ENCODE measurements at places on chromosomes 11 and 22.

DNA sequence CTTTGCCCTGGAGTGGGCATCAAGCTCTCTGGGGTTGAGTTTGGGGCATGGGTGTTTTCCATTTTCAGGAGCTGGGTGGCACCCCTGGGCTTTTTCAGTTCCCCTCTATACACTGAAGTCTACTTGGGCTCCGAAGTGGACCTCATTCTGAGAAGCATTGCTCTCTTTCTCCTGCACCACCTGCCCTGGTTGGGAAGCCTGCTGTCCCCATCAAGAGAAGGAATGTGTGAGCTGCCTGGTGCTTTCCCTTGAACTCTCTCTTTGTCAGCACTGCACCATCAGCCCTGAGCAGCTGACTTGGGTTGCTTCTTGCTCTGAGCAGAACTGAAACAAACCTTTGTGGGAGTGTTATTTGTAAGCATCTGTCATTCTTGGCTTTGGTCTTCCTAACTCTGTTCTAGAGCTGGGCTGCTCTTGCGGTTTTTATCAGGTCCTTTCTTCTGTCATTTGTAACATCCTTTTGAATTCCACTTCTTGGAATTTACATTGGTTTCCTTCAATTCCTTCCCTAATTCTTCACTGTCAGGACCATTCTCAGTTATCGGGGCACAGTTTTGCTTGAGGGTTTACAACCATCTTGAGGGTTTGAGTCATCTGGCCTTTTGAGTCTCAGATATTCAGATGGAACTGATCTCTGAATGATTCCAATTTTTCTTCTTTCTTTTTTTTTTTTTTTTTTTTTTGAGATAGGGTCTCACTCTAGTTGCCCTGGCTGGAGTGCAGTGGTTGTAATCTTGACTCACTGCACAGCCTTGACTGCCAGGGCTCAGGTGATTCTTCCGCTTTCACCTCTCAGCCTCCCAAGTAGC, 20.5 kb downstream of the UBE2L3 start:
- no peak for DNase-seq

DNA sequence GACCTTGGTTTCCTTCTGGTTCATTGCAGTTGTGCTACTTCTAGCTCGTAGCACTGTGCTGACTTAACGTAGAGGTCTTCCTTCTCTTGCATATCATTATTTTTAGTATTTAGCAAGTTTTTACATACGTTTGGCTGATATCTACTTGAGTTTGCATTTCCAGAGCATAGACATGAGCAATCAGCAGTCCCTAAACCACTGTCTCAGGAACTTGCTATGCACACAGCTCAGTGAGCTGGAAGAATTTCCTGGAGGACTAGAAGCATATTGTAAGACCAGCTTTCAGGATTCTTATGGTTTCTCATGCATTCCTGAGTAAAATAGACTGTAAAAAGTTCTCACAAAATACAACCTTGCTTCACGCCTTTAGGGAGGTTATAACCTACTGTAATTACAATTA, 226.7 kb upstream of the PDGFD start:
- DNase-seq = no peak

GRCh38 chr11:56522008-56522407, 21.0 kb downstream of the OR5M11 start:
- no peak for DNase-seq

DNA sequence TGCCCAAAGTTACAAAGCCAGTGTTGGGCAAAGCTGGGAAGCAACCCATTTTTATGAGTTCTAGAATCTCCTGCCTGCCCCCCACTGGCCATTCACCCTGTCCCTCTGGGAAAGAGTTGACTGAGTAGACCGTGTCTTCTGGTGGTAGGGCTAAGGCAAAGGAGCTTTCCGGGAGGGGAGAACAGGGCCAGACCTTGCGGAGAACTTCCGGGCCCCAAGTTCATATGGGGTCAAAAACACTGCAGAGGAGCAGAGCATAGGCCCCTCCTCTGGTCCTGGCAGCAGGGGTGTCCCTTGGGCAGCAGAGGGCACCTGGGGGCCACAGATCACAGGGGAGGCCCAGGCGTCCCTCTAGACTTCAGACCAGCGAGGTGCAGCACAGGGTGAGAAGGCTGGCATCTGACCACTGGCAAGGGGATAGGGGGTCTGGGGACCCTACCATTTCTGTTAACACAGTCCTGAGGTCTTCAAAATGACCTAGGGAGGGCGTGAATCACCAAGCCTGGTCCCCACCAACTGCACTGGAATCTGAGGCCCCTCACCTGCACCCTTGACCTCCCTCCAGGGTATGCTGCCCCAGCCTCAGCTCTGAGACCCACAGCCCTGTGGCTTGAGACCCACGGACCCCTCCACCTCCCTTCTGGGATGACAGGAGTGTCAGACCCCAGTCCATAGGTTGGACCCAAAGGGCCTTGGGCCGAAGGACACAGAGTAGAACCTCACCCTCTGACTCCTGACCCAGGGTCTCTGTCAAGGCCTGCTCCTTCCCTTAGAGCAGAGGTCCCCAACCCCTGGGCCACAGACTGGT, 1.3 kb upstream of the ARAP1 start:
- no peak for DNase-seq

GRCh38 chr11:130390071-130390758, 38.2 kb downstream of the ADAMTS8 start:
- DNase-seq = peak; percentile 27

DNA sequence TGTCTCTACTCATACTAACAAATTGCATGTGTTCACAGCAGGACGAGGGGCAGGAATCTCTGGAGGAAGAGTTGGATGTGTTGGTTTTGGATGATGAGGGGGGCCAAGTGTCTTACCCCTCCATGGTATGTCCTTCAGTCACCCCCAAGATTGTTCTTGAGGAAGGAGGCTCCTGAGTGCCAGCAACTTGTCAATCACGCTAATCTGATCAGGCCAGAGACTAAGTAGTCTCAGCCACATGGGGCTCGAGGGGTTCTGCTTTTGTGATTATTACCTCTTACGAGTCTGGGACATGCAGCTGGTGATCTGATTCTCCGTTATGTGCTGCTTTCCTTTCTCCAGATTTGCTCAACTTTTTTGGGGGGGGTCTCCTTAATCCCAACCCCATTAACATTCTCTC, 54.3 kb downstream of the CTNND1 start:
- no peak for DNase-seq

GRCh38 chr11:103652013-103652412, 384.4 kb upstream of the DDI1 start:
- no peak for DNase-seq

DNA sequence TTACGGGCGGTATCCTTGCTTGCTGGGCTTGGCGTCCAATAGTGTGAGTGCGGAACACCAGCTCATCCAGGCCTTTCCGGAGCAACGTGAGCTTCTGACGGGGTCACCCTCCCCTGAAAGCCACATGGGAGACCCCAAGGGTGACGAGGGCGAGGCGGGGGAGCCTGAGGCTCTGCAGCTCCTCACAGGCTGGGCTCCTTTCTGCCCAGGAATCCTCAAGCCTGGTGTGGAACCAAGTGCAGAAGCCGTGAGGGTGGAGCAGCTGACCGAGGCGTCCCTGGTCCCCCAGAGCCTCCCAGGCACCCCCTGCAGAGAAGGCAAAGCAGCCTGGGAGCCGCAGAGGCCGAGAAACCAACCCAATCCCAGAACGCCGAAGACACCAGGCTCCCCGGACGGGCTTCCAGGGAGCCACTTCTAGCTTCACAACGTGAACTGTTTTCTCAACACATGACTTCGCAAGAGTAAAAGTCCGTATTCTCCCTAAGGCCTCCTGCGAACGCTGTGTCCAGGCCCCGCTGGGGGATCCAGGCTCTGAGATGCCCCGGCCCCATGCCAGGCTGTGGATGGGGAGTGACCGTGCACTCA, 530.3 kb downstream of the BRD1 start:
- no peak for DNase-seq

GRCh38 chr11:119700030-119700429, 29.0 kb downstream of the NECTIN1 start:
- DNase-seq = no peak

DNA sequence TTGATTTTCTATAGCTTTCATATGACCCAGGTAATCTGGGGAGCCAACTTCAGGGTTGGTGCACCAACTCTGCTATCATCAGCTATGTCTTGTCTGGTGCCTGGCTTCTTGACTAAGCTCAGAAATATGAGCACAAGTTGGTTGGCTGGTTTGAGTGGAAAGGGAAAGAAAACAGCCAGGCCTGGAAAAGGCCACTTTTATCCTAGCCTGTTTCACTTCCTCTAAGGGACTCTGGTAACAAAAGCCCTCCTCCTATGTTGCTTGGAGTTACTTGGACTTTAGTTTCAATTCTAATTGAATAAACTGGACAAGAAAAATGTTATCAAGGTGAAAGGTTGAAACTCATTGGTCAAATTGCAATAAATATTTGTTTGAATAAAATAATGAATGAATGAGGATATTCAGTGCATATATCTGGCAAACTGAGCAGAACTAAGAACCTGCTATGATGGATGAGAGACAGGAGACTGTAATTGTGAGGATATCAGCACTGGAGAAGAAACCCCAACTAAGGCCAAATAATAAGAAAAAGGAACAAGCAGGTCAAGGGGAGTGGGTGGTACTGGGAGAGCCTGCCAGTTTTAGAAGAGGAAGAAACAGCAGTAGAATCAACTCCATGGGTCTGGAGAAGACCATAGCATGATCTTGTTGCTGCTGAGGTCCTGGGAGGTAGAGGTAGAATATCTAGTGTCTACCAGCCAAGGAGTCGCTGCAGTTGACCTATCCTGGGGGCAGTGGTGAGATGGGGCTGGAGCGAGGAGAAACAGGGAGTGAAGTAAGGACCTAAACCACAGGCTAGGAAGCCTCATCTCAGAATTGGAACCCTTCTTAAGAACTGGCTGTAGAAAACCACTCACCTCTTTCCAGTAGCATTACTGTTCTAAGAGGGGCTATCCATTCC, 8.2 kb downstream of the ROBO4 start:
- DNase-seq = no peak

DNA sequence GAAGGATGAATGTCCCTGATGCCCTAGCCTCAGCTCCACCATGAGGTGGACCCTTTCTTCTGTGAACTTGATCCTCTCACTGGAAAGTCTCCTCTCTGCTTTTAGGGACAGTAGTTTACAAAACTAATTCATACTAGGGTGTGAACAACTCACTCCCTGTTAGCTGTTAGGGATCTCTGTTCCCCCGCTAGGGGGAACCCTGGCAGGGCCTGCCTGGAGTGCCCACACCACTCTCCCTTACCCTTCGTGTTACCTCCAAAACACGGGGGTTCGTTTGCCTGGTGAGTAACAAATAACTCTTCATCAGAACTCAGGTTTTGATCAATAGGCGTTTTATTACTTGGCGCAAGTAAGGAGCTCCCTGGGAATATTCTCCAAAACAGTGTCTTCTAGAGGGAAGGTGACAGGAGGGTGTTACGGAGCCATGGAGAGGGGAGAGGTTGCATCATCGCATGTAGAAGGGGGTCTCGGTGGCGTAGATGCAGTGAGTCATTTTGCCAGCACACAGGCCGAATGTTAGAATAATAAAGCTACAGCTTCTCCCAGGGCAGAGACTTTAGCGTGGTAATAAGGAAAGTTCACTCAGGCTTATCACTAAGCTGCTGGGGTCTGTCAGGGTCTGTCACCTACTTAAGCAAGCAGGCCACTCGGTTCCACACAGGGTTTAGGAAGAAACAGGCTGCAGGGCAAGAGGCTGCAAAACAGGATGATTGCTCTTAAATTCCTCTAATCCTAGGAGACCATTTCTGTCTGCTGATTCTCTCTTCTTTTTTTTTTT, 45.8 kb downstream of the C11orf96 start:
- DNase-seq = no peak

DNA sequence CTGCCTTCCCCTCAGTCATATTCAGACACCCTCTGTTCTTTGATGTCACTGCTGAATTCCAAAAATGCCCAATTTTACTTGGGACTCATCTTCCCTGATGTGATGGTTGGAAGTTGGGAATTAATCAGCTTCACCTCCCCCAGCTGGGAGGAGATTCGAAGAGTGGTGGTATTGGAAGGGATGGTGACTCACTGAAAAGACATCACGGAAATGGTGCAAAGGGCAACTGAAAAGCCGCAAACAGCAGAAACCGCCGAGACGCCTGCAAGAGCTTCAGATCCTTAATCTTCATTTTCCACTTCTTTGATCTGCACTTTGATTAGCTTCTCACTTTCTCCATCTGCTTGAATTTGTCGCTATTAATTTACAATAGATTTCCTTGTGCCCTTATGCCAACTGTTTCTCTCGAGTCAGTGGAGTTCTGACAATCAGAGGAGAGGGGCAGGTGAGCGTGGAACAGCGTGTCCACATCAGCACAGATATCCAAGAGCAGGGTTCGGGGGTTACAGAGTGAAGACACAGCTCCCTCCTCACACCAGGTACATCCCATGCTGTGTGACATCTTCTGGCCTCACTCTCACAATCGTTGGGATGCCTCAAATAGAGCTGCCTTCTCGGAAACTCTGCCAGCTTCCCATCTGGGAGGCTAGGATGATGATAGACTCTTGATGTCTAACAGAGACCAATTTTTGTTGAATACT, 325.4 kb downstream of the BRD1 start:
- no peak for DNase-seq

GRCh38 chr22:32696089-32696488, 105.4 kb upstream of the TIMP3 start:
- DNase-seq = no peak

GRCh38 chr11:98409069-98409468, 611.7 kb upstream of the CNTN5 start:
- DNase-seq = no peak

GRCh38 chr11:8347978-8348377, 84.3 kb upstream of the LMO1 start:
- no peak for DNase-seq

GRCh38 chr22:38935023-38935422, 22.4 kb upstream of the APOBEC3A start:
- no peak for DNase-seq

DNA sequence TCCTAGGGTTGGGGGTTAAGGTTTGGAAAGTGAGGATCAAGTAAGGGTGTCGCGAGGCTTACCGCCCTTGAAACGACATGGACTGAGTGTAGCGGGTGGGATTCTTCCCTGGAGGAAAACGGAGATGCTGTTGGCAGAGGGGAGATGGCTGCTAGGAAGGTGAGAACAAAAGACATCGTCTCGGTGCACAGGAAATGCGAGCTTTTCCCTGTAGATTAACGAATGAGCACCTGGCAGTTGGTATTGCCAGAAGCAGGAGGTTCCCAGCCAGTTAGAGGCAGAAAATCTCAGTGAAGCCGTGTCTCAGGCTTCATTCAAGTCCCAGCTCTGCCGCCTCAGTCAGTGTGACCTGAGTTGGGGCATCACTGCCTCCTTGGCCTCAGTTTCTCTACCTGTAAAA, 1.4 kb upstream of the LHFPL7 start:
- no peak for DNase-seq

DNA sequence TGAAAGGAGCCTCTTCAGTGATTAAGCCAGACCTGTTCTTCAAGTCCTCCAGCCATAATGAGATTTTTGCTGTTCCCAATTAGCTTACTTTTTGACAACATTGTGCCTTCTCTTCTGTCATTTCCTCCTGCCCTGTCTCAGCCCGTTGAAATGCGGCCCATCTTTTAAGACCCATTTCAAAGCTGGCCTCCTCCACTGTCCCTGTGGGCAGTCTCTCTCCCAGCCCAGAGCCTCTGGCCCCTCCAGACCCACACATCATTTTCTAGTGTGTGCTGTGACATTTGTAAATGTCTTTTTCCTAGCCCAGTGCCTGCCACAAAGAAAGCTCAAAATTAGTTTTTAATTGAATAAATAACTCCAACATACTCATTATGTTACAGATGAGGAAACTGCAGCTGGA, 70.9 kb downstream of the BUD13 start:
- no peak for DNase-seq

All from amniotic stem cell (primary cell).